ENCODE measurements at places on chromosomes 11 and 22.

- no peak for DNase-seq
These were observed 120.9 kb upstream of the LUZP2 start for GRCh38 chr11:24375931-24376330.

DNA sequence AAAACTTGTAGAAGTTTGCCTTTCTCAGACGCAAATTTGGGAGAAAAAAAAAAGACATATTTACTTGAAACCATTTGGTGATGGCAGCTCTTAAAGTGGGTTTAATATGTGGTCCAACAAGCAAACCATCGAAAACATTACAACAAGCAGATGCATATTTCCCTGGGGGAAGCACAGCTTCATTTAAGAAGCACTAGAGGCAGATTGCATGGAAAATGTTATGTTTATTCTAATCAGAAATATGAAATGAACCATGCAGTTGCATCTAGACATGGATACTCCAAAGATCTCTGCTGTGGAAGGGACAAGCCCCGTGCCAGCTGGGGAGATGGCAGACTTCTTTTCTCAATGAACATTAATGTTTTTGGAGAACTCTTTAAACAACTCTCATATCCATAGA, 57.4 kb upstream of the PARVA start:
- no peak for DNase-seq

DNA sequence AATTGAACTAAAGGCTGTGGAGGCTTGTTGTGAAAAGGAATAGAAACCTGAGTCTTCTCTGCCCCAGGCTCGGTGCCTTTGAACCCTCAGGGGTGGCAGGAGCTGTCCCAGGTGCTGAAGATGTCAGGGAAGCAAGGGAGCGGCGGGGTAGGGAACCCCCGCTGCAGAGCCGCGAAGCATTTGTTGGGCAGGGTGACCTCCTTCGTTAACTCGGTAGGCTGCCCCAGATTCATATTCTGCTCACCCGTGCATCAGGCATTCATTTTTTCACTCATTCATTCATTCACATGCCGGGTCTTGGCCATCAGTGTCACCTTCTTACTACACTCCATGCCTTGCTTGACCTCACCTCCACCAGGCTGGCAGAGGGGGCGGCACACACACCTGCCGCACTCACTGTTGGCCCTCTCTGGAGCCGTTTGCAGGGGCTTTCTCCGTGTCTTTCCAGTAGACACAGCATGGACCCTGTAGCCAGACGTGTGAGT, 618.9 kb downstream of the BRD1 start:
- DNase-seq = no peak

DNA sequence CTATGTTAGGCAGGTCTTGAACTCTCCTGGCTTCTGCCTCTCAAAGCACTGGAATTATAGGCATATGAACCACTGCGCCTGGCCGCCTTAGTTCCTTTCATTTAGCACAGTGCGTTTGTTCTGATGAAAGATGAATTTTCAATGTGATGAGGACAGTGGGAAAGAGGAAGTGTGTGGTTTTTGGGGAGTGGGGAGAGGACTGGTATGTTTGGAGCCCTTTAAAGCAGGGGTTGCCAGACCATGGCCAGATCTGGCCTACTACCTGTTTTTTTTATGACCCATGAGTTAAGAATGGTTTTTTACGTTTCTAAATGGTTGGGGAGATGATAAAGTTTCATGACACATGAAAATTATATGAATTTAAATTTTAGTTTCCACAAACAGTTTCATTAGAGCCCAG, 12.5 kb downstream of the ATXN10 start:
- DNase-seq = no peak

GRCh38 chr11:29432719-29433325, 584.0 kb downstream of the KCNA4 start:
- DNase-seq = peak; percentile 10

- DNase-seq = no peak
These were observed 37.0 kb upstream of the FTH1 start for GRCh38 chr11:62004473-62004872.

GRCh38 chr11:124167826-124168231, 15.3 kb upstream of the OR10D3 start:
- no peak for DNase-seq

GRCh38 chr11:2804189-2804588, 81.4 kb downstream of the CDKN1C start:
- DNase-seq = no peak

DNA sequence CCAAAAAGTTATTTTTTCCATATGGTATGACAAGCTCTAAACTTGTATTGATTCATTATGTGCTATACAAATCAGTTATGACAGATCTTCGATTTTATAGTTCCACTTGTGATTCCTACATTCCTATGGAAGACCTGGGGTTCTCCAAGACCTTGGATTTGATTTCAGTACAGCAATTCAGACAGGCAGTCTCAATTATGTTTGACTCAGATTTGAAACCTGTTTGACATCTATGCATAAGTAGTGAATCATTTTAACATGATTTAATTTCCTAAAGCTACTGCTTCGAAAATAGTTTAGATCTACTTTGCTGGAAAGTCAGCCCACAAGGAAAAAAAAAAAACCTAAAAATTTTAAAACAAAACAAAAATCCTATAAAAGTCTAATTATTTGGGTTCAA, 820.4 kb downstream of the LUZP2 start:
- no peak for DNase-seq

GRCh38 chr22:21000987-21001600, 824 bp downstream of the THAP7 start:
- no peak for DNase-seq

GRCh38 chr11:92954003-92954402, 15.4 kb upstream of the MTNR1B start:
- no peak for DNase-seq

- DNase-seq = no peak
These were observed 5.0 kb downstream of the PLCB3 start for GRCh38 chr11:64256300-64256699.

DNA sequence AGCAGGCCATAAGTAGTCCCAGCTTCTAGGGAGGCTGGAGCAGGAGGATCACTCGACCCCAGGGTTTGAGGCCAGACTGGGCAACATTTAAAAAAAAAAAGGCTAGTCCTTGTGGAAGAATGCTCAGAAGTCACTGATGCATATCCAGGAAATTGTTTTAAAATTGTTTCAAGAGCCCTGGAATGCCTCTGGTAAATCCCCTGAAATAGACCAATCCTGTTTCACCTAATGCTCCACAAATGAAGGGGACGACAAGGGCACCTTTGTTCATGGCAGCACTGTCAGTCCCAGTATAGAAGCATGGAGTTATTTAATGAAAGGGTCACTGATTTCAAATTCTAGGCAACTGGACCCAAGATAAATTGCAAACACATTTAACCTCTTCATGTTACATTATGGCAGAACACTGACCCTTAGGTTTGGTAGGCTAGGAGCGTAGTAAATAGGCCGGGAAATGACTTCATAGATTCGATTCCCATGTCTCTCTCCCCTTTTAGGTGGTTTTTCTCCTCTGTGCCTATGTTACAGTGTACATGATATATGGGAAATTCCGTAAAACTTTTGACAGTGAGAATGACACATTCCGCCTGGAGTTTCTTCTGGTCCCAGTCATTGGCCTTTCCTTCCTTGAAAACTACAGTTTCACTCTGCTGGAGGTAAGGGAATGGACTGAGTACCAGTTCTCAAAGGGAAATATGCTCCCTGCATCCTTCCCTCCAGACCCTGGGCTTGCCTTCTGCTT, 11.4 kb downstream of the KDELR3 start:
- DNase-seq = no peak

GRCh38 chr11:507727-508515, 879 bp upstream of the RNH1 start:
- DNase-seq = no peak

GRCh38 chr22:29080106-29080975, 7.5 kb downstream of the KREMEN1 start:
- DNase-seq = no peak

DNA sequence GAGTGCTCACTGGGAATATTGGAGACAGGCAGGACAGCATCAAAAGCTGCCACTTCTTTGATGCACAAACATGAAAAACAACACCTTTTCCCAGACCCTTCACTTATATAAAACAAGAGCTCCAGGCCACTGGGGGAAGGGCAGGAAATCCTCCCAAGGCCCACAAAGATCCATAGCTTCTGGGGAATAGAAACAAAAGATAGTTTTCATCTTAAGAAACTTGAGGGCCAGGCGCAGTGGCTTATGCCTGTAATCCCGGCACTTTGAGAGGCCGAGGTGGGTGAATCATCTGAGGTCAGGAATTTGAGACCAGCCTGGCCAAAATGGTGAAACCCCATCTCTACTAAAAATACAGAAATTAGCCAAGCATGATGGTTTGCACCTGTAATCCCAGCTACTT, 15.3 kb downstream of the RTL6 start:
- no peak for DNase-seq

GRCh38 chr11:121552154-121552553, 99.4 kb upstream of the SORL1-AS1 start:
- no peak for DNase-seq

DNA sequence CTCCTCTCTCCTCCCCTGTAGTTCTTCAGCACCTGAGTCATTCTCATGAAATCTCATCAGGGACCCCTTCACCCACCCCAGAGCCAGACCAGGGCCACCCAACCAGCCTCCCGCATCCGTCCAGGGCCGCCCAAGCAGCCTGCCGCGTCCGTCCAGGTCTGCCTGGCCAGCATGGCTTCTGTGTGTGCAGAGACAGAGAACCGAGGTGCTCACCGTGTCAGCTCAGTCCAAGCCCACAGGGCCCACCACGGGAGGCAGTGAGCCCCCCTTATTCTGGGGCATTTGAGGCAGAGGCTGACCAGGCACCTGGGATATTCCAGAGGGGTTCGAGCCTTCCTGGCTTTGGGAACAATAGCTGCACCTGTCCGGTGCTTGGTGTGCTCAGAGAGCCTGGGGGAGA, 1117.3 kb downstream of the BRD1 start:
- no peak for DNase-seq

DNA sequence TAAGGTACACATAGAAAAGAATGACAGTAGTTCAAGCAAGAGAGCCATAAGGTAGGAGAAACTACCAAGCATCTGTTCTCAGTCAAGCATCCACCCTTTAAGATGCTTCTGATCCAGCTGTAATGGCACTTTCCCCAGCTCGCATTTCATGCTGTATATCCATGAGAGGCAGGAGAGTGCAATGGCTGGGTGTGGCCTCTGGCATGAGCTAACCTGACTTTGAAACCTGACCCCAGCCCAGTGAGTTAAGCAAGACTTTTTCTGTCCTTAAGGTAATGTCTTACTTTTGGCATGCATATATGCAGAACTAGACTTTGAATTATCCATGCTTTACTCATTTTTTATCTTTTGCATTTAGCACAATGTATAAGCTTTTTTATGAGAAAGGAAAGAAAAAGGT, 79.8 kb upstream of the CNTN5 start:
- no peak for DNase-seq

GRCh38 chr11:540583-541432, 3.5 kb downstream of the LRRC56 start:
- no peak for DNase-seq

GRCh38 chr22:21818487-21819182, 48.8 kb downstream of the MAPK1 start:
- DNase-seq = no peak

- no peak for DNase-seq
These were observed 350.3 kb upstream of the MPPED2 start for GRCh38 chr11:30936491-30936890.

- no peak for DNase-seq
These were observed 170.6 kb upstream of the SOX6 start for GRCh38 chr11:16526947-16527346.

DNA sequence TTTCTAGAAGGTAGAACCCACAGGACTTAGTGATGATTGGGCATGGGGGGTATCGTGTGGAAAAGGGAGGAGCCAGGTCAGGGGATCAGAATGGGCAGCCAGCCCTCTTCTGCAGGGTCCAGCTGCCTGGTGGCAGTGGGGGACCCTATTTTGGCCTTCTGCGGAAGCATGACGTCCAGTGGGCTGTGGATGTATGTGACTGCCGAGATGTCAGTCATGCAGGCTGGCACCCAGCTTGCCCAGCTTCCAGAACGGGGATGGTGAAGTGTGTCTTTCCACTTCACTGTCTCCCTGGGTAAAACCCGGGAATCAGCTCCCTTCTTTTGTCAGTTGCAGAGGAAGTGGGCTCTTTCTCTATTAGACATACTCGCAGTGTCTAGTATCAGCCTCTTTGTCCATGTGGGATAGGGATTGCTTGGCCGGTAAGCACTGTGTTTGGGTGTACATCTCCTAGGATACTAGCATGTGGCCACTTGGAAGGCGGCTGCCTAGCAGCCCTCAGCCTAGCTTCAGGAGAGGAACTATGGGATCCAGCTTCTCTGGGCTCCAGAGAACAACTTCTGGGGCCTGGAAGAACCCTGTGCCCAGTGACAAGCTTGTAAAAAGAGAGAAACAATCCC, 51.4 kb downstream of the GRIK4 start:
- DNase-seq = no peak

DNA sequence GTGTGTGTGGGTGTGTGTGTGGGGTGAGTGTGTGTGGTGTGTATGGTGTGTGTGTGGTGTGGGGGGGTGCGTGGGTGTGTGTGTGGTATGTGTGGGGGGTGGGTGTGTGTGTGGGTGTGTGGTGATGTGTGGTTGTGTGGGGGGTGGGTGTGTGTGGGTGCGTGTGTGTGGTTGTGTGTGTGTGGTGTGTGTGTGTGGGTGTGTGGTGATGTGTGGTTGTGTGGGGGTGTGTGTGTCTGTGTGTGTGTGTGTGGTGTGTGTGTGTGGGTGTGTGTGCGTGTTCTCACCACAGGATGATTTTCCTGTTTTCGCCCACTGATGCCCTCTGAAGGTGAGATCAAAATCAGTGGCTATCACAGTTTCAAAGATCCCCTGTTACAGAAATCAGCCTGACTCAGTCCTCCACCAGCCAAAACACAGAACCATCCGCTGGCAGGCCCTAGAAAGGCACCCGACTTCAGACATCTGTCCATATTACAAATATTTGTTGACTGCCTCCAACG, 24.7 kb downstream of the CPT1A start:
- no peak for DNase-seq

DNA sequence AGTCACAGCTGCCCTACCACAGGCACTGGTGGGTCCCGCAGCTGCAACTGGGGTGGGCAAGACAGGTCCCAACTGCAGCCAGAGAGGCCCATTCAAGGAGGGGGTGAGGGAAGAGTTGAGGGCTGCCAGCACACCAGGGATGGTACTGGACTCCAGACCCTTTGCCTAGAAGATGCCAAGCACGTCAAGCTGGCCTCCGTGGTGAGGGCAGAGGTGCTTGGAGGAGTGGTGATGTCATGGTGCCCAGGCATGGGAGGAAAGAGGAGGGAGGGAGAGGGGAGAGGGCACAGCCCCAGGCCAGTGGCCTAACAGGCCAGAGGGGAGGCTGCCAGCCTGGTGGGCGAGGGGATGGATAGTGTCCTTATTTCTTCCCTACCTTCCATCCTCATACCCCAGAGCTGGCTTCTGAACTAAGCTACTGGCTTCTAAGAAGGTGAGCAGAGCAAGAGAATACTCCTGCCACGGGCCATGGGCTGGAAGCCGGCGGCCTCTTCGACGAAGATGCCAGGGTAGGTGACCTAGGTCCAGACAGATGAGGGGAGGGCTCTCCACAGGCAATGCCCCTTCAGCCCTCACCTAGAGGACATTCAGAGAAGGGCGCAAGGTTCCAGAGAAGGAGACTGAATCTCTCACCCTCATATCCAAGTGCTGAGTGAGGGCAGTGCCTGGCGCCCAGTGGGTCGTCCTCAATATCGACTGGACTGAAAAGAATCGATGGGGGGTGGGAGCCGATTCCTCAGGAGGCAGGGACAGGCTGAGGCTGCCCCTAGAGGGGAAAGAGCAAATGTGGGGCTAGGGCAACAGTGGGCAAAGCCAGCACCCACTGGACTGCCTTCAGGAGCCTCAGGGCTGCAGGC, 1.8 kb downstream of the SYT7 start:
- no peak for DNase-seq

All from H54 (cell line).